NCI-H2081 (cell line): ENCODE measurements at places on chromosomes 3 and 15.

GRCh38 chr3:107250221-107250620 lies 127.0 kb upstream of the CCDC54 start:
- no peak for DNase-seq

GRCh38 chr15:29785642-29786041 lies 36.6 kb downstream of the TJP1 start:
- no peak for DNase-seq

- DNase-seq: no peak
Observed at GRCh38 chr3:52649461-52650210, 36.1 kb downstream of the PBRM1 start.

DNA sequence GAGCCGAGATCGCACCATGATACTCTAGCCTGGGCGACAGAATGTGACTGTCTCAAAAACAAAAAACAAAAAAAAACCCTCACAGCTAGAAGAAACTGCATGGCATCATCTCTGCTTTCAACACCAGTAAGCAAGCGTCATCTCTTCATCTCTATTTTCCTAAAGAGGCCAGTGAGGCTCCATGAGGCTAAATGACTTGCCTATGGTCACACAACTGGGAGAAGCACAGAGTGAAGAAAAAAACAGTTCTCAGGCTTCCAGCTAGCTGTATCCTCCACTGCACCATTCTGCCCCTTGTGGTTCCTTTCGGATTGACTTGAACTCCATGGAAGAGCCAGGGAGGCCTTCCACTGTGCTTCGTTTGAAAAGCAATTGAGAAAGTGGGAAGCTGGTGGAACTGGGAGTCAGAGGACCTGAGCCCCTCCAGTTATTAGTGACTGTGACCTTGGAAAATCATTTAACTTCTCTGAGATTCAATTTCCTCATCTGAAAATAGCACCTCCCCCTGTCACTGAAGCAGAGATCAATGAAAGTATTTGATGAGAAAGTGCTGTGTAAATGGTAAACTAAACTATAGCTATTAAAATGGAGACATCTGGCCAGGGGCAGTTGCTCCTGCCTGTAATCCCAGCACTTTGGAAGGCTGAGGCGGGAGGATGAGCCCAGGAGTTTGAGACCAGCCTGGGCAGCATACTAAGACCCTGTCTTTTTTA lies 32.1 kb upstream of the DENND4A start:
- DNase-seq: peak; percentile 64

- no peak for DNase-seq
Observed at GRCh38 chr15:38421069-38421690, 32.7 kb upstream of the FAM98B start.

DNA sequence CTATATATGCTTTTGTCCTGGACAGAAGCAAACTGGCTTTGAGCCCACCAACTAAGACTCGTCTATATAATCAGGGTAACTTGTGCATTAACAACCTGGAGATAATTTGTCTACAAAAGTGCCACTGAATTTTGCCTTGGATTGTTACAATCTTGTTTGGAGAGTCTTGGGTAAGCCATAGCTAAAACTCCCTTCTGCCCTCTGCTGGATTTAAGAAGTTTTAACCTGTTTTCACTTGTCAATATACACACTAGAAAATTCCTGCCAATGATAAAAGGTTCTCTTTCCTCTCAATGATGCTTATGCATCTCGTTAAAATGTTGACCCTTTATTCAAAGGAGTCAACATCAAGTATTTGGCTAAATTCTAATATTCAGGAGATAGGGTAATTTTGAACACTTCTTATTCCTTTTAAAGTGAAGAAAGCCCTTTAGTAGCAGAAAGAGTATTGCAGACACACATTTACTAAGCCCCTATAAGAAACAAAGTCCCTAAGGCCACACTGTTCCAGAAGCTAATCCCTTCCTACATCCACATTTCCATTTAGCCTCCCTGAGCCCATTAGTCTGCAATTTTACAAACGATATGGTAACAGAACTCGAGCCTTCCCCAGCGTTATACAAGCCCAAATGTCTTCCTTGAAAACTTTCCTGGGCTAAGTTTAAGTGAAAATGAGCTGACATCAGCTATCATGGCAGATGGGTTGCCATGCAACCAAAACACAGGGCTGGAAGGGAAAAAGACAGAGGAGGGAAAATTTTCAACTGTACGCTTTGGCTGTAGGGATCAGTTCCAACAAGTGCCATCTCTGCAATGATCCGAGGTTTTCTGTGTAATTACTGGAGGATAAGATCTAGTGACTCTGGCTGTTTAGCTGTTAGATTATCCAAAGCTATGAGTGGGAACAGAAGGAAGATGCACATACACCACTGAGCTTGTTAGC lies 75.9 kb upstream of the FGF12 start:
- DNase-seq: peak; percentile 76

GRCh38 chr3:26196781-26197180 lies 406.9 kb downstream of the OXSM start:
- DNase-seq: no peak

DNA sequence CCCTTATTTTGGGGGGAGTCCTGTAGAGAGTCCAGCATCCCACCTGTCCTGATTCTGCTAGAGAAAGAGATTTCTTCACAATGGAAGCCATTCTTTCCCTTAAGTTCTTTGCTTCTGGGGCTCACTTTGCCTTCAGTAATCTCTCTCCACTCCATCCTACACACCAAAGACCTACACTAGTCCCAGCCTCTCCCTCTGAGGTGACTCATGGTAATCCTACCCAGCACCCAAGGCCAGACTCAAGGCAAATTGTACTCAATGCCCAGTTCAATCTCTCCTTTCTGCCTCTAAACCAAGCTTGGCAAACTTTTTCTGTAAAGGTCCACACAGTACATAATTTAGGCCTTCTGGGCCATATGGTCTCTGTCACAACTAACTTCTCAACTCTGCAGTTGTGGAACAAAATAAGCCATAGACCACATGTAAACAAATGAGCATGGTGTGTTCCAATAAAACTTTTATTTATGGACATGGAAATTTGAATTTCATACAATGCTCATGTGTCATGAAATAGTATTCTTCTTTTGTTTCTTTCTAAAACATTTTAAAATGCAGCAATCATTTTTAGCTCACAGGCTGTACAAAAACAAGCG lies 72.5 kb downstream of the MRPL46 start:
- no peak for DNase-seq

GRCh38 chr3:118909763-118910162 lies 124.9 kb downstream of the IGSF11 start:
- no peak for DNase-seq

DNA sequence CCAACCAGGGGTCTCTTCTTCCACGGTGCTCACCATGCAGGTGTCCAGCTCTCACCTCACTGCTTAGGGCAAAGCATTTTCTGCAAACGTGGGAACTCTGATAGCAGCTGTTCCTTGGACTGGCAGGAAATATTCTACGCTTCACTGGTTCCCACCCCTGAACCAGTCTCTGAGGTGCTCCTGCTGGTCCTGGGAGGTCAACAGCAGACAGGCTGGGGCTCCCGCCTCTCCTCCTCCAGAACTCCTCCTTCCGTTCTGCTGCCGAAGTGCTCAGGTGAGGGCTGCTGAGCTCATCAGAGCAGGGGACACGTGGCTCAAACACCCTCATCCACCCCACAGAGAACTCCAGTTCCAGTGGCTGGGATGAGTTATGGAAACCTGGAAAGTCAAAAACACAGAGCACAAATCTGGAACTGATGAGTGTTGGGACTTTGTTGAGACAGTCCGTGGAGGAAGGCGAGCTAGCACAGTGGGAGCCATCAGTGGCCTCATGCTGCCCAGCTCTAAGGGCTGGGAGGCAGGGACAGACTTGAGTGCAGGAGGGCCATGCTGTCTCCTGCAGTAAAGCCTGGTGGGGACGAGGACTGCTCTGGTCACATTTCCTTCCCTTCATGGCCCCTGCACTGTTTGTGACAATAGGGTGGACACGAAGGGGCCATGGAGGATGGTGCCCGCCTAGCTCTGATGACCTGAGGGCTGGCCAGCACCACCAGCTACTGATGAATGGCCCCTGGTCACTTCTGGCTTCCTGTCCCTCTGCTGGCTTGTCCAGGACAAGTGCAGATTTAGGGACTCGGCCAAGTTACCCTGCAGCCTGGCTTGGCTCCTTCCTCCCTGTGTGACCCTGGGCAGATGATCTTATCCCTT lies 137.8 kb downstream of the KLF13 start:
- no peak for DNase-seq

- peak; percentile 73 for DNase-seq
Observed at GRCh38 chr15:60371175-60372051, 26.4 kb downstream of the ANXA2 start.

- no peak for DNase-seq
Observed at GRCh38 chr3:54349231-54349652, 226.9 kb downstream of the CACNA2D3 start.

- DNase-seq: no peak
Observed at GRCh38 chr3:158093526-158093925, 12.7 kb downstream of the SHOX2 start.

GRCh38 chr15:57427367-57427821 lies 51.1 kb downstream of the CGNL1 start:
- DNase-seq: no peak

- no peak for DNase-seq
Observed at GRCh38 chr3:31891876-31892455, 89.1 kb downstream of the OSBPL10 start.

DNA sequence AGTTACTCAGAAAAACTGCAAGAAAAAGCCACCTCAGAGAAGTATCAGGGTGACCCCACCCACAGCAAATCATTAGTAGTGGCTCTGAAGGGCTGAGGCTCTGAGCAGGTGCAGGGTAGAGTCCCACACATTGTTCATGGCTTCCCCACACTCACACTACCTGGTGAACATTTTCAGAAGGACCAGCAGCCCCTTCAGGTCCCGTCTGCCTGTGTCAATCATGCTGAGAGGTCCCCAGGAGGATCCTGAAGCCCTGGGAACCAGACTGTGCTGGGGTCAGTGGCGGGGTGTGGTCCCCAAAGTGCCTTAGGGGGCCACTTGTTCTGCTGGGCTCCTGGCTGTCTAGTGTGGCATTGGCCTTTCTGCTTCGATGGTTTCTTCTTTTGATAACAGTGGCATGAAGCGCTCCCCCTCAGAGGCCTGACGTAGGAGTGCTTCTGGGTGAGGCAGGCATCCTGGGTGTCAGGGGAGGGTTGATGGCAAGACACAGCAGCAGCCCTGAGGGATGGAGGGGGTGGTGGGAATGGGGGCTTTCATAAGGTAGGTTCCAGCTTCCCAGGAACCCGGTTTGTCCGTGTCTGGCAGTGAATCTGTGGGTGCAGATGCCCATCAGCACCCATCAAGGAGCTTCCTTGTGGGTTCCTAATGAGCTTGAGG lies 19.0 kb upstream of the FANCD2 start:
- DNase-seq: no peak

- no peak for DNase-seq
Observed at GRCh38 chr3:185059766-185060165, 93.1 kb downstream of the C3orf70 start.

DNA sequence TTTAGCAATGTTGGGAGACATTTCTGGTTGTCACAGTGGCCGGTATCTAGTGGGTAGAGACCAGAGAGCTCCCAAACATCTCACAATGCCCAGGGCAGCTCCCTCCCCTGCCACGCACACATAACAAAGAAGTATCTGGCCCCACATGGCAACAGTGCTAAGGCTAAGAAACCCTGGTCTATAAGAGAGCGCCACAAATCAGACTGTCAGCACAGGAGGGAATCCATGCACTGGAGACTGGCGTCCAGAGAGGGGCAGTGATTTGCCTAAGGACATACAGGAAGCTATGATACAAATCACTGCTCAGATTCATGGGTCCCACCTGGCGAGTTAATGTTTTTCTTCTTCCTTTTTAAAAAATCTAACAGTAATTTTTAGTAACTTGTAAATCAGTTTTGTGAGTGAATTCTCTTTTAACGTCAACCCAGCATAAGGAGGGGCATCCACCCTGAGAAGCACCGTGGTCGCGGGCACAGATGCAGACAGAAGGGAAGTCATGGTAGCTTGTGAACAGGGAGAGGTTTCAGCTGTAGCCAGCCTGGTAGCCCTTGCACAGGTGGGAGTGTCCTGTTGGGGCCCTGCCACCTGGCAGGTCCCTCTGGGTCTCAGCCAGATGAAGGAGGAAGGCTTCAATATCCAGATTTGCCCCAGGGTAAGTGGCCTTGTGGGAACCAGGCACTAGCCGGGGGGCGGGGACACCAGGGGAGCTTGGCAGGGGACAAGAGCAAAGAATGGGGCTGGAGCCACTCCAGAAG lies 8.7 kb downstream of the ISG20 start:
- peak; percentile 25 for DNase-seq

DNA sequence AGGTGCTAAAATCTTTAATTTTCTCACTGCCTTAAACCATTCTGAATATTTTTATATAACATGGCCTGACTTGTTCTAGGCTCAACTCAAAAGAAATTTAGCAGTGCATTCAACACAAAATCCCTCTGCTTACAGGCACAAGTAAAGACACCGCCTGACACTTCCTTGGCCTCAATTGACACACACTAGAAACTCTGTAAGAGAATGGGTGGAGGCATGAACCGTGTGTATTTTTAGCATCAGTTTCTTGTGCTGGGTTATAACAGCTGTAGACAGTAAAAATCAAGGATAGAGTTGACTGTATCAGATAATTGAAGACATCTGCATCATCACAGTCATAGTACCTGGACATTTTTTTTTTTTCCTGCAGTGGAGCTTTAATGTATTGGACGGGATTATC lies 54.3 kb downstream of the SLC9A9 start:
- no peak for DNase-seq

DNA sequence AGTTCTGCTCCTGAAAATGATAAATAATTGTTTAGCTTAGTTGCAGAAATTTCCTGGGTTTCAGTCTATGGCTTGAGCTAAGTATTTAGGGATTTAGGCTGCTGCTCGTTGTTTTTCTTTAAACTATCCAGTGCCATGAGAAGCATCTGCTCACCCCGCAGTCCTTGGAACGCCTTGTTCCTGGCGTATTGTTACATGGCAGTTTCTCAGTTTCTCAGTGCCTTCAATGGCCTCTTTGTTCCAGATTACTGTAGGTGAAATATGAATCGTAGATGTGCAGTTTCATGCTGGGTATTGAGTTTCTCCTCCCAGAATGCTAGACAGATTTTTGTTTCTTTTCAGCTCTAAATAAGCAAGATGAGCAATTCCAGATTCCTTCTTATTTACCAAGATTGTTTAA lies 269.5 kb upstream of the GBE1 start:
- DNase-seq: no peak

DNA sequence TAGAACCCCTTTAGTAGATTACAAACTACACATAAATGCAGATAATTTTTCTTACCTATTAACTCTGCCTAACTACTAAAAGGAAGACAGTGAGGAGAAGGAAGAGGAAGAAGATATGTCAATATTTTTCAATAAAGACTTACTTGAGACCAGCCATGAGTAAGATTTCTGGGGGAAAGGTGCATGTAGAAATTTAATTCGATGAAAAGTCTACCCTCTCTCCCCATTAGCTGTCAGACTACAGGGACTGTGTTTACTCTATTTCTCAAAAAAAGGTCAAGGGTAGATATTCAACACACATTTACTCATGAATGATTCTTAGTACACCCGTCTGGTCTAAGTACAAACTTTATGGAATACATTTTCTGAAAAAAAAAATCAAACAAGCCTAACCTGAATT lies 6.8 kb downstream of the TSPAN3 start:
- DNase-seq: no peak

GRCh38 chr15:96330064-96330449 lies 443 bp upstream of the NR2F2 start:
- DNase-seq: no peak

GRCh38 chr3:45309876-45310275 lies 78.5 kb upstream of the LARS2 start:
- DNase-seq: peak; percentile 82
